Ovary (tissue), 10 donors: ENCODE measurements at places on chromosomes 11 and 22. TPM values are rescaled to one million over a fixed set of nuclear protein-coding genes. Genes with fewer than 3 reads are reported as not detected.

GRCh38 chr11:123798513-123799252, 7.5 kb downstream of the OR6M1 start:
- H3K27me3 ChIP-seq: no peaks in the 10 kb centered on the region
- no peaks in the 10 kb centered on the region for H3K36me3 ChIP-seq
- no peak for DNase-seq
- H3K4me3 ChIP-seq: no peak overlapping the region
- H3K4me1 ChIP-seq: no peaks in the 10 kb centered on the region

- H3K4me3 ChIP-seq: no peak overlapping the region
- no peaks in the 10 kb centered on the region for H3K27me3 ChIP-seq
- no peaks in the 10 kb centered on the region for H3K4me1 ChIP-seq
- no peak overlapping the region for H3K27ac ChIP-seq
- H3K36me3 ChIP-seq: no peaks in the 10 kb centered on the region
- DNase-seq: no peak
Observed at GRCh38 chr11:116421529-116422185, 351.1 kb downstream of the BUD13 start.

DNA sequence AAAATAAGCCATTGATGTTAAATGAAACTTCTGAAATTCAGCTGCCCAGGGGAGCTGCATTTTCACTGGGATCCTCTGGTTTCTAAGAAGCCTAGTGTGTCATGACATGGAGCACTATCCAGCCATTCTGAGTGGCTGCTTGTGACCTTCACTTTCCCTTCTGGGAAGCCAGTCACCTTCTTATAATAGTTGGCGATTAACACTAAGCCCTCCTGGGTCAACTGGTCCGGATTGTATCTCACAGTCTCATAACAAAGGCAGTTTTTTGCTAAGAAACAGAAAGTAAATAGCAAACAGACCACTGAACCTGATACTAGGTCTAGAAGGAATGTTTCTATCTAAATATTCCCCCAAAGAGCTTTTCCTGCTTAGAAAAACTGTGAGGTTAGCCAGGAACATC, 7.9 kb downstream of the CSRP3 start:
- H3K4me1 ChIP-seq: no peaks in the 10 kb centered on the region
- no peak overlapping the region for H3K4me3 ChIP-seq
- no peaks in the 10 kb centered on the region for H3K27me3 ChIP-seq
- no peak for DNase-seq
- no peak overlapping the region for H3K27ac ChIP-seq

The FAM83F gene
- polyA plus RNA-seq: 0.51 TPM

The PRR5 gene
- 4.0 TPM for polyA plus RNA-seq

The ARHGEF17 gene
- 21.0 TPM for polyA plus RNA-seq
